ENCODE measurements at places on chromosomes 5 and 9.

- DNase-seq: no peak
Observed at GRCh38 chr5:175707751-175708375, 50.0 kb downstream of the HRH2 start.

DNA sequence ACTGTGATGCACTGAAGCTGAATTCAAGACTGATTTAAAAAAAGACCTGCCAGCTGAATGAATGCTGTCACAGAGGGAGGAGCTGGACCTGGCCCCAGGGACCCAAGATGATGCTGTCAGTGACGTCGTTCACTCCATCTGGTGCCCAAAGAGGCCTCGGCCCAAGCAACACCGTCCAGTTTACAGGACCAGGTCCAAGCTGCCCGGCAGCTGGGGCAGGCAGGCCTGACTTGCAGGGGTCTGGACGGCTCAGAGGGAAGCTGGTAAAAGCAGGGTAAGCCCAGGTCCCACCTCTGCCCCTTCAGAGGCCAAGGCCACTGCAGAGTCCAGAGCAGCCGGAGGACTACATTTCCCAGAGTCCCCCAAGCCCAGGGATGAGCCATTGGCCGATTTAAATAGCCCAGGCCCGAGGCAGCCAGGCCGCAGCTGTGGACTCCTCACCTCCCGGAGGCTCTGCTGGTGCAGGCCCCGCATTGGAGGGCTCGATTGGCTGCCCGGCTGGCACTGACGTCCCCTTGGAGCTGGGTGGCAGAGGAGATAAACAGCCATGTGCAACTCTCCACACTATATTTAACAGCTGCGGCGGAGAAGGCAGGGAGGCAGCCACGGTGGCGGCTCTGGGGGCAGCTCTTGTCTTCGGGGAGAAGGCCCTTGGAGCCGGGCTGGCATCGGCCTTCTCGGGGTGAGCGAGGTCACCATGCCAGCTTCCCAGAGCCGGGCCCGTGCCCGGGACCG, at the start of gene PLPP7:
Gene PLPP7, plus strand, starts transcription at position 423 of the 735 bp plus-strand sequence. Its CDS starts 275 bp downstream, at position 698.
- DNase-seq: no peak

GRCh38 chr5:96969366-96969765, 33.5 kb downstream of the LNPEP start:
- DNase-seq: no peak

- no peak for DNase-seq
Observed at GRCh38 chr5:115751176-115751575, 65.3 kb downstream of the CDO1 start.

DNA sequence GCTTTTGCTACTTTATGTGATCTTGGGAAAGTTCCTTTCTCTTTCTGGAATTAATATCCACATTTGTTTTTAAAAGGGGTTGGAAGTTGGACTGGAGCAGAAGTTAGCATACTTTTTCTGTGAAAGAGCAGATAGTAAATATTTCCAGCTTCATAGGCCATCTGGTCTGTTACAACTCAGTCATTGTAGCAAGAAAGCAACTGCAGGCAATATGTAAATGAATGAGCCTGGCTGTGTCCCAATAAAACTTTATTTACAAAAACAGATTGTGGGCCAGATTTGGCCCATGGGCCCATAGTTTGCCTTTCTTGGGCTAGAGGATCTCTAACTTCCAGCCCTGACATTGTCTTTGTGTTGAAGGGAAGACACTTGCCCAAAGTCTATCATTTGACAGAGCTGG, 104.4 kb downstream of the ACTL7B start:
- no peak for DNase-seq

GRCh38 chr9:126880947-126881332, 20.5 kb downstream of the ZBTB34 start:
- no peak for DNase-seq

- no peak for DNase-seq
Observed at GRCh38 chr5:79886456-79886855, 104.6 kb downstream of the MTX3 start.

GRCh38 chr9:130675396-130675795, 11.0 kb downstream of the PRDM12 start:
- DNase-seq: no peak

DNA sequence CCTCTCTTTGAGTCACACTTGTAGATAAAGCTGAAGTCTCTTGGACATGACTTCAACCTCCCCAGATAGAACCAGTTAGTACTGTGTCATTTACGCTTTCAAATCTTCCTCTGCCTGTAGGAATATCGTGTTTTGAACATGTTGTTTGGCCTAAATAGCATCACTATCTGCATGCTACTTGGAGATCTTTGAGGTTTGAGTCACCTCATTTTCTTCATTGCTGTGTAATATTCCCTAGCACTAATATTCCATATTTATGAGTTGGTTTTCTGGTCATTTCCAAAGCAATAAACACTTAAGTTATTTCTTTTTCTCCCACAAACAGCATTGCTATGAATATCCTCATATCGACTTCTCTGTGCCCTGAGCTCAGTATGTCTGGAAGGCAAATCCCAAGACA, 100.3 kb downstream of the ROR2 start:
- no peak for DNase-seq

DNA sequence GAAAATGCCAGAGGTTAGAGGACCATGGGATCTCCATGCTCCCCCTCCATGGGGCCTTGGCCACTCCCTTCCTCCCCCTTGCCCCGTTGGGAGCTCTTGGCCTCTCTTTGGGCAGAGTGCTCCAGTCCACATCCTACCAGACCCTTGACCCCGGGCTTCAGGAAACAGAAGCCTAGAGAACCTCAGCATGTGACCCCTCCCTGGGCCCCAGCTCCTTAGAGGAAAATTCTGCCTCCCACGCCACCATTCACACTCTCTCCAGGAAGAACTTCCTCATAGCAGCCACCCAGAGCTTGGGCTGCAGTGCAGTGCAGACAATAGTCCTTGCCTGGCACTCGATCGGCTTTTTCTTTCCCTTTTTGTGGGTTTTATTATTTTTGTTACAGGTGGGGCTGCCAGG, 6.0 kb downstream of the LHX6 start:
- DNase-seq: no peak

DNA sequence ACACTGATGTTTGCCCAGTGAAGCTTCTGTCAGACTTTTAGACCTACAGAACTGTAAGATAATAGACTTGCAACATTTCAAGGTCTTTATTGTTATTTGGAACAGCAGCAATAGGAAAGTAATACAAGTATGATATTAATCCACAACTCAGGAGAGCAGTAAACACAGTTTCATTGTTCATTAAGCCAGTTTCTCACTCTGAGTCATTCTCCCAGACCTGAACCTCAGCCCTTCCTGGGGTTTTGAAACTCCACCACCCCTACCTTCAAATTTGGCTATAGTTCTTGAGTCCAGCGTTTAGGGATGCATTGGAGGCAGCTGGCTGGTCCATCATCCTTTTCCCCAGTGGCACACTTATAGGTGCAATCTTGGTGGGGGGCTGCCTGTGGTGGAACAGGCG, 203.2 kb downstream of the RAB3C start:
- DNase-seq: no peak

DNA sequence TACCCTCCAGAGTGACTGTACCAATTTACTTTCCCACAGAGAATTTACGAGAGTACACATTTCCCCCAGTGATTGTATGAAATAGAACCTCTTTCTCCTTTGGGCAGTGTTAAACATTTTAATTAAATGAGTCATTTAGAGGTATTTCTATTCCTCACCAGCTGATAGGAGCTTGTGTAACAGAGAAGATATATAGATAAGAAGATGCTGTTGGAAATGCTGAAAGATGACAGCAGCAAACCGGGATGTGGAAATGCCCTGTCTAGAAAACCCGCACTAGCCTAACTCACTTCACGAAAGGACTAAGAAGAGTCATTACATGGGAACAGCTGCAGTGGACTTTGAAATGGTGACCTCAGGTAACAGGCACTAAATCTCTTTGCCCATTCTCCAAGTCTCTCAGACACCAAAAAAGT, 68.3 kb downstream of the LPAR1 start:
- no peak for DNase-seq

GRCh38 chr5:113162770-113163169, 186.2 kb downstream of the DCP2 start:
- no peak for DNase-seq

GRCh38 chr5:121763665-121764064, 88.0 kb upstream of the FTMT start:
- no peak for DNase-seq

DNA sequence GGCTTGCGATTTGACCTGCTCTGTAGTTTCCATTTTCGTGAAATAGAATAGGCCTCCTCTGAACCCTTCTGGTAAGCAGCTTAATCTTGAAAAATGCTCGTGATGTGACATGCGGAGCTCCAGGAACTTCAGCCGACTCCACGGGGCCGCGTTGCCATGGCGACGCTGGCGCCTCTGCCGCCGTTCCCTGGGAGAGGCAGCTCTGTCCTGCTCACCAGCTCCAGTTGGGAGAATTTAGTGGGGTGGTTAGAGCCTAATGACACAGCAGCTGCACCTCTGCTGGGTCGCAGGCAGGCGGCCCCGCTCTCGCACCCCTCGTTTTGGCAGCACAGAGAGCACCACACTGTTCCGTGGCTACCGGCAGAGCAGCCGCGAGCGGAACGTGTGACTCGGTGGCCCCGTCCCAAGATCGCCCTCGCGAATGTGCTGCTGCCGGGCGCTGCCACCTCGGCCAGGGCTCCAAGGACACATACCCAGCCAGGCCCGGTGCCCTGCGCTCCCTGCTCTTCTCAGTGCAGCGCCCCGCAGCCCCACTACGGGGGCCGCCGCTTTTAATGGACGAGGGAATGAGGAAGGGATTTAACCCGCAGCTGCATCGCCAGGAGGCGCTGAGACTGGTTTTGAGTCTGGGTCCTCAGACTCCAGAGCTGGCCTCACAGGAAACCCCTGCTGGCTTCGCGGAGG, 131.2 kb upstream of the LMX1B start:
- no peak for DNase-seq

Data from activated CD4-positive, CD25-positive, alpha-beta regulatory T cell treated with anti-CD3 and anti-CD28 coated beads, Interleukin-2, amount 50 U/mL, for 16 hours (primary cell).